A549 (cell line): ENCODE measurements at places on chromosomes 12 and 14. TPM values are rescaled to one million over a fixed set of nuclear protein-coding genes. Genes with fewer than 3 reads are reported as not detected.

DNA sequence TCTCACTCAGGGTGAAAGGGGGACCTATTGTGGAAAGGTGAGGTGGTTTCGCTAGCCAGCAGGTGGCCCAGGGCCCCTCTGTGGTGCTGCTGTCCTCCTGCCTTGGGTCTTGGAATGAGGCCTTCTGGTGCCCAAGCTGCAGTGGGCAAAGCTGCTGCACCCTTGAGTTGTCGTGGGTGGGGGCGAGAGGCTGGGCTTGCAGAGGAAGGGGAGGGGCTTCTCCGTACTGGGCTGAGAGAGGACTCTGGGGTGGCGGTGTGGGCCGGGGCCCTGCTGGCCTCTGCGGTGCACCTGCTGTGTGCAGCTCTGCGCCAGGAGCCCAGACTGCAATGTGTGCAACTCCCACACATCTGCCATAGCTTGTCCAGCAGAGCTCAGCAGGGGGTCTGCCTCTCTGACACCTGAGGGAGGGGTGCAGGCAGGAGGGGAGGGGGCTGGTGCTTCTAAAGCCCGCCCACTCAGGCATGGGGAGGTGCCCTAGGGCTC lies 145.8 kb downstream of the KIF26A start:
- no peak for DNase-seq

The TAS2R8 gene
- not detected in 3 replicates for polyA plus RNA-seq

The ASB2 gene
- 0.07 to 0.16 TPM (median 0.10 TPM) in 3 replicates for polyA plus RNA-seq

DNA sequence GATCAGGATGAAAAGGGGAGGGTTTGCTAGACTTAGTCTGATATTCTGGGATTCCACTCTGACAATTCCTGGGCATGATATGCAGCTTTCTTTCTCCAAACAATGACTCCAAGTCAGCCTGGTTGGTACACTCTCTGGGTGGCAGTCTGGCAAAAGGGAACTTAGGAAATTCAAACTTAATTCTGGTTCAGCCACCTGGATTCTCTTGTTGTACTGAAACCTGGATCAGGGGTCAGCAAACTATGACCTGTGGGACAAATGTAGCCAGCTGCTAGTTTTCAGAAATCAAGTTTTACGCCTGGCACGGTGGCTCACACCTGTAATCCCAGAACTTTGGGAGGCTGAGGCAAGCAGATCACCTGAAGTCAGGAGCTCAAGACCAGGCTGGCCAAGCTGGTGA lies 6.2 kb downstream of the AMN1 start:
- DNase-seq, result no peak

- no peak for DNase-seq
Measured at GRCh38 chr14:24809135-24809534, 175.1 kb upstream of the GZMB start.

- no peak for DNase-seq
Measured at GRCh38 chr12:118925826-118926225, 55.5 kb upstream of the SRRM4 start.

DNA sequence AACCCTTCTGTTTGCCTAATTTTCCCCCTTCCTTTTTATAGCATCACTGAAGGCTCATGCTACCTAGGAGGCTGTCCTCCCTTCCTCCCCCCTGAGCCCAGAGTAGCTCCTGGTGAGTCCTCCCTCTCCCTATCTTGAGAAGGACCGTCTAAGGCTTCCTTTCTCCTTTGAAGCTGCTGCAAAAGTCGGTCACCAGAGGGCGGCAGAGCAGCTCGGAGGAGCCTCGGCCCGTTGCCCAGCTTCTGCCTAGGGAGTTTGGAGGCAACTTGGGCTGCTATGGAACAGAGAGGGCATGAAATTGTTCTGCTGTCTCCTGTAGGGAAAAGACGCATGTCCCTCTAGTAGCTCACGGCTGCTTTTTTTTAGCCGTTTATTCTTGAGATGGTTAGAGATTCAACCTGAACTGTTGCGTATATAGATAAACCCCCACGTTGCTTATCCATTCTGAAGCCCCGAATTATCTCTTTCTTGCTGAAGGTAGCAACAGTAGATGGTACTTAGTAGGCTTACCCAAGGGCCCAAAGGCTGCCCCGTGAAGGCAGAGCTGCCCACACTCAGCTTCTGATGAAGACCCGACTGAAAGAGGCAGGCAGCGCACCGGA lies 5.7 kb downstream of the WNT5B start:
- DNase-seq, result peak; percentile 82

DNA sequence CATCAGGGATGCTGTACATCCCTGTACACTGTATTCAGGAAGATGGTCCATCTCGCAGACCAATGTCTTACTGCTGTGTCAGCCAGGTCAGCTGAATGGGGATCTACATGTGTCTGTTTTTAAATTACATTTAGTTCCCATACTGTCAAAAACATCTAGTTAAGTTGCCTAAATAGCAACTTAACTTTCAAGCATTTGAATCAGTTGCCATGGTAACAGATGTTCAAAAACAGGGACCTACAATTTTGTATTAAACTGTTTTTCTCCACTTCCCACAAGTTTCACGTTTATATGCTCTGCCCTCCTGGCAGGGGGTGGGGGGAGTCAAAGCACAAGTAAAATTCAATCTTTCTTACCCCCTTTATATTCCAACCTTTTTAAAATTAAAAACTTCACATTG lies 38.3 kb downstream of the C12orf42 start:
- DNase-seq, result no peak

The KLRC4 gene
- polyA plus RNA-seq, result not detected in 3 replicates

GRCh38 chr14:54676812-54677708 lies 110.1 kb downstream of the SAMD4A start:
- DNase-seq, result peak; percentile 69

The SLC25A3 gene
- 755 to 799 TPM (median 790 TPM) in 3 replicates for polyA plus RNA-seq

The C1QL4 gene
- 2.2 to 2.8 TPM (median 2.8 TPM) in 3 replicates for polyA plus RNA-seq

DNA sequence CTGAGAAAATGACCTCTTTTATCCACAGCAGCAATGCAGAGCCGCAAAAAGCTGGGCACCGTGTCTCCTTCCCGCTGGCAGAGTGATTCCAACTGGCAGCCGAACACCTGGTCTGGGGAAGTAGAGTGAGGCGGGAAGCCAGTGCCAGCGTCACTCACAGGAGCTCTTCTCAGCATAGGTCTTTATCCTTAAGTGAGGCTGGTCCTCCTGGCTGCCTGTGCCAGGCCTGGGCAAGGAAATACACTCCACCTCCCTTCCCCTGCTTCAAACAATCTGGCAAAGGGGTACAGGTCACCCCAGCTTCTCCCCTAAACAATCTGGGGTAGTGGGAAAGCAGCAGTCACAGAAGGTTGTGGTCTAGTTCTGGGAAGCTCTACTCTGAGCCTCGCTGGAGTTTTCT lies 4.8 kb downstream of the ARHGAP9 start:
- DNase-seq, result no peak

The RFX4 gene
- not detected in 3 replicates for polyA plus RNA-seq

GRCh38 chr14:62689733-62690132 lies 355.5 kb downstream of the KCNH5 start:
- DNase-seq, result no peak

GRCh38 chr12:86148071-86148470 lies 108.1 kb downstream of the MGAT4C start:
- no peak for DNase-seq

GRCh38 chr12:111355201-111355925 lies 13.5 kb downstream of the PHETA1 start:
- DNase-seq, result no peak

The NR4A1 gene
- 24.7 to 39.6 TPM (median 28.7 TPM) in 3 replicates for polyA plus RNA-seq

The HOXC12 gene
- polyA plus RNA-seq, result not detected in 3 replicates

The PTPRO gene
- 0.04 TPM in 1 of 3 replicates, not detected in the others for polyA plus RNA-seq

GRCh38 chr14:38828183-38828827 lies 274.7 kb downstream of the SEC23A start:
- no peak for DNase-seq
